ENCODE measurements at places on chromosomes 16 and 17. TPM values are rescaled to one million over a fixed set of nuclear protein-coding genes. Genes with fewer than 3 reads are reported as not detected.
A peak's percentile ranks its signal among the peaks of the same experiment; 100 is the strongest.

DNA sequence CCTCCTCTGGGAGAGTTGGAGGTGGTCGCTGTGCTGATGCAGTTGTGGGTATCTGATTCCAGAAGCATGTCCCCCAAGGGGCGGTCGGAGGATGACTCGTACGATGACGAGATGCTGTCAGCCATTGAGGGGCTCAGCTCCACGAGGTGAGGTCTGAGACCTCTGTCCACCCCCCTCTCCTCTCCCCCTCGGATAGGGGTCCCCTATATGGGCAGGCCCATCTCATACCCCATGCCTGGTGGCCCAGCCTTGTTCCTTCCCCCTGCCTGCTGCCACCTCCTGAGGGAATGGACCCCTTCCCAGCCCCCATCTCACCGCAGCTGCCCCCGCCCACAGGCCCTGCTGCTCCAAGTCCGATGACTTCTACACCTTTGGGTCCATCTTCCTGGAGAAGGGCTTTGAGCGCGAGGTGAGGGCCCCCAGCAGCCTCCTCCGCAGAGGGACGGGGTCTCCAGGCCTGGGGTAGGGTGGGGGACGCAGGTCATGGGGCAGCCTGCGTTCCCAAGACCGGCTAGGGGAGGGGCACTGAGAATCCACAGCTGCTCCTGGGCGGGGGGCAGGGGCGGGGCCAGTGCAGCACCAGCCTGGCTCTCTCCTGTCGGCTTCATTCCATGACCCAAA, 39.2 kb downstream of the ADCY7 start:
- no peaks in the 10 kb centered on the region for H3K36me3 ChIP-seq
- H3K27ac ChIP-seq, result no peak overlapping the region
- no peaks in the 10 kb centered on the region for H3K27me3 ChIP-seq
- no peak overlapping the region for H3K4me3 ChIP-seq

- H3K36me3 ChIP-seq, result peaks cover 15% of the 10 kb centered on the region
- H3K4me1 ChIP-seq, result peaks cover 47% of the 10 kb centered on the region
- no peaks in the 10 kb centered on the region for H3K27me3 ChIP-seq
- DNase-seq, result no peak
These were observed 1.9 kb downstream of the SLC16A3 start for GRCh38 chr17:82230609-82231311.

- no peak for DNase-seq
- no peaks in the 10 kb centered on the region for H3K4me1 ChIP-seq
- no peaks in the 10 kb centered on the region for H3K27me3 ChIP-seq
- no peak overlapping the region for H3K27ac ChIP-seq
- no peak overlapping the region for H3K4me3 ChIP-seq
These were observed 180.2 kb upstream of the N4BP1 start for GRCh38 chr16:48790151-48790550.

GRCh38 chr17:45430006-45430737, 2.5 kb downstream of the ARHGAP27 start:
- H3K27ac ChIP-seq, result 0 out of 2 replicates have a peak overlapping the region, but pooled peaks have one; percentile 23
- peaks cover 2% of the 10 kb centered on the region for H3K36me3 ChIP-seq
- H3K4me1 ChIP-seq, result no peaks in the 10 kb centered on the region
- no peak for DNase-seq
- no peak overlapping the region for H3K4me3 ChIP-seq
- H3K27me3 ChIP-seq, result no peaks in the 10 kb centered on the region

Gene BAHCC1
- 77.4 TPM for total RNA-seq

Gene DBNDD1
- total RNA-seq, result 32.3 TPM
